A549 treated with Mapracorat at 1 μM for 4 hours (cell line): ENCODE measurements at places on chromosomes 4 and X. TPM values are rescaled to one million over a fixed set of nuclear protein-coding genes. Genes with fewer than 3 reads are reported as not detected.

TLR1 gene
- 0.13 to 0.30 TPM (median 0.23 TPM) in 5 replicates for total RNA-seq

CT55 gene
- total RNA-seq = not detected in 5 replicates

MAGEB1 gene
- total RNA-seq = not detected in 5 replicates

RTL5 gene
- total RNA-seq = 2.1 to 2.4 TPM (median 2.3 TPM) in 5 replicates
